SK-N-SH (cell line): ENCODE measurements at places on chromosomes 1 and 21.

- no peak for DNase-seq
These were observed 247.9 kb upstream of the CSF3R start for GRCh38 chr1:36730599-36730998.

- DNase-seq: no peak
These were observed 113.7 kb upstream of the WARS2 start for GRCh38 chr1:119254067-119254720.

DNA sequence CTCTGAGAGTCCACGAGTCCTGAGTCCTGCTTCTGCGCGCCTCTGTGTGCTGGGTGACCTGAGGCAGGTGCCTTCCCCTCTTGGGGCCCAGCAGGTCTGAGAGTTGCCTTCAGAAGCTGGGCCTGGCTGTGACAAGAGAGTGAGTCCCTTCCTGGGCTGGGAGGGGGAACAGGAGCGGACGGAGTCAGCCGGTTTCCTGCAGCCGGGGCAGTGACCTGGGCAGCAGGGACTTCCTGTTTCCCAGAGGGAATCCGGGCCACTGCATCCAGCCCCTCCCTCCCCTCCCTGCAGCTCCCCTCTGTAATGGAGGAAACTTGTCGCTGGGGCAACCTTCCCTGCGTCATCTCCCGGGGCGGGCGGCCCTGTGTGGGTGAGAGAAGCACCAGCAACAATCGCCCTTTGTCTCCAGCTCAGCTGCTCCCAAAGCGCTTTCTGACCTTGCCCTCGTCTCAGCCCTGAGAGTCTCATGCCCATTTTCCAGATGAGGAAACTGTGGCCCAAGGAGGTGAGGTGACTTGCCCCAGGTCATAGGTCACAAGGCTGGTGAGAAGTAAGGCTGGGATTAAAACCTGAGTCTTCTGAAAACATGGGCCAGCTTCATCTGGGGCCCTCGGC is 61.1 kb downstream of the SDC3 start:
- no peak for DNase-seq

GRCh38 chr1:17941431-17942189 is 166.0 kb upstream of the IGSF21 start:
- DNase-seq: no peak

DNA sequence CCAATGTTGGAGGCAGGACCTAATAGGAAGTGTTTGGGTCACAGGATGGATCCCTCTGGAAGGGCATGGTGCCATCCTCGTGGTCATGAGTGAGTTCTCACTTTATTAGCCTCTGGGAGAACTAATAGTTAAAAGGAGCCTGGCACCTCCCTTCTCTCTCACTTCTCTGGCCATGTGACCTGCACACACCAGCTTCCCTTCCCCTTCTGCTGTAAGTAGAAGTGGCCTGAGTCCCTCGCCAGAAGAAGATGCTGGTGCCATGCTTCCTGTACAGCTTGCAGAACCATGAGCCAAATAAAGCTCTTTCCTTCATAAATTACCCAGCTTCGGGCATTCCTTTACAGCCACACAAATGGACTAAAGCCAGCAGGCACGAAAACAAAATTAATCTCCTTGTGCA is 23.6 kb downstream of the ACOT7 start:
- no peak for DNase-seq

- DNase-seq: peak; percentile 38
These were observed 435 bp downstream of the ILF2 start for GRCh38 chr1:153670257-153670858.

DNA sequence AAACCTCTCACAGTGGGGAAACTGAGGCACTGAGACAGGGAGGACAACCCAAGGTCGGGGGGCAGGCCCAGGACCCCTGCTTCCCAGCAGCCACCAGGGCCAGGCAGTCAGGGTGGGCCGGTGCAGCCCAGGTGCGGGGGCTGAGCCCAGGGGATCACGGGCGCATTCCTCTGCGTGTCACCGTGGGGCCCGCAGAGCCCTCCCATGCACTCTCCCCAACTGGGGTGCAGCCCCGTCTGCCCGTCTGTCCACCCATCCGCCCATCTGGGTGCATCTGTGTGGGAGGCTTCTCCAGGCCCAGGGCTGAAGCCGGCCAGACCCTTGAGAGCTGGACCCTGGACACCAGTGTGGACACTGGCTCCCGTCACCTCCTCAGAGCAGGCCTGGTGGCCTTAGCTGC is 2.9 kb upstream of the PLCH2 start:
- DNase-seq: no peak

DNA sequence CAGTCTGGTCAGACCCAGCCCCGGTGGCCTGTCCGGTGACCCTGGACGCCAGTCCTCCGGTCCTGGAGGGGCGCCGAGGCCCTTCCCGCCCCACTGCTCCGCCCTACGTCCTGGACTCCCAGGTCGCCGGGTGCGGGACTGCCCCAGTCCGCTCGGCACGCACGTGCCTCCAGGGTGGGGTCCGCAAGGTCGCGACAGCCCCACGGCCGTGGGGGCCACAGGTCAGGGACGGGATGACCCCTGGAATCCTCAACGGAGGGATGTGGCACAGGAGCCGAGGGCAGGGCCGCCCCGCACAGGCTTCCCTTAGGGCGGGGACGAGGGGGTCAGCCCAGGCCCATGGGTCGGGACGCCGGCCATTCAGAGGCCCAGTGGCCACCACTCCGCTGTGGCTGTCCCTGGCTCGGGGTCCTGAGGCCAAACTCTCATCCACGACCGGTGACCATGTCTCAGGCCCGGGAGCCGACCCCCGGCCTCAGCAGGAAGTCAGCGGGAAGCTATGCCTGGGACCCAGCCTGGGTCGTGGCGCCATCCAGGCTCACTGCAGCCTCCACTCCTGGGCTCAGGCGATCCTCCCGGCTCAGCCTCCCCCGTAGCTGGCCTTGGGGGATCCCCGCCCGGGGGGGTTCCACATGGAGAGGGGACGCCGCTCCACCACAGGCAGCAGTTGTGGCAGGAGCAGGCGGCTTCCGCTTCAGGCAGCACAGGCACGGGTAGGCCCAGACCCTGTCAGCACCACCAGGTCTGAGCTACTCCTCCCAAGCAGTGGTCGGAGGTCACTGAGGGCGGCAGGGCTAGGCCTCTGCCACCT is 599 bp upstream of the TMEM240 start:
- no peak for DNase-seq

- DNase-seq: no peak
These were observed 800 bp upstream of the DNMT3L start for GRCh38 chr21:44262338-44263056.

- no peak for DNase-seq
These were observed 286.0 kb upstream of the DEPDC1 start for GRCh38 chr1:68782890-68783289.

DNA sequence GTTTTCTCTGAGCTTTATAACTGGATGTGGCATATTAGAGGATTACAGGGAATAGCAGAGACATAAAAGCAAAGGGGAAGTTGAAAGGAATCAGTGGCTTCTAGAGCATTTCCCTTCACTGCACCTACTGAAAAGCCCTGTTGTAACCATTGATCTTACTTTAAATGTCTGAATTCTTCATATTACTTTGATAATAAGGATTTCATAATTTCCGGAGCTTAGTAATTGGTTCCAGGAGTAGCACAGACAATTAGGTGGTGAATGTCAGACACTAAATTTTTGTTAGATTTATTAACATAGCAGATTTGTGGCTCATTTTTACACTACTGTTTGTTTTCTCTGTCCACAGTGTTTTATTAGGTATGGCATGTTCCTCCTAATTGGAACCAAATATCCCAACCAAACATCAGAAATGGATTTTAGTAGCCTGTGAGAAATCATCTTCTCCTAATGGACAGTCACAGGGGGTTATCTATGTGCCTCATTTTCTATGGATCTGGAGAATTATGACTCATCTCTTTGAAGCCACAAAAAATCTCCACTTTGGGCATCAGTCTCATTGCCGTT is 100.5 kb downstream of the GIPC2 start:
- DNase-seq: peak; percentile 16

- no peak for DNase-seq
These were observed 12.2 kb downstream of the CDC42BPA start for GRCh38 chr1:227305894-227306626.

GRCh38 chr21:16004086-16004485 is 274.3 kb downstream of the USP25 start:
- DNase-seq: no peak

DNA sequence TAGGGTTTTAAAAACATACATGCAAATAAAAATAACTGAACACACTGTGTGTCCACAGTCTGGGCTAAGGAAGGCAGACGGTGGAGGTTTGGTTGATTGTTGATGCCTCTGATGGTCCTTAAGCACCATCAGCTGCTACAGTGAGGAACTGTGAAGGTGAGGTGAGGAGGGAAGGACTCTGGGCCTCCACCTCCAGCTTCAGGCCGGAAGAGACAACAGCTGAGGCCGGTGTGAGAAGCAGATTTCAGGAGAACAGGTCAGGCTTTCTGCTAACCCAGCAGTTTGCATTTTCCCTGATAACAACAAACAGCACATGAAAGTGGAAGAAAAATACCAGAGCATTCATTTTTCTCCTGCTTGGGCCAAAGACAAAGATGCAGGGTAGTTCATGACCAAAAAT is 189.9 kb upstream of the AJAP1 start:
- DNase-seq: no peak

GRCh38 chr21:46425041-46425440 is 33.6 kb upstream of the DIP2A start:
- DNase-seq: no peak

GRCh38 chr1:246583056-246583440 is 16.8 kb downstream of the CNST start:
- DNase-seq: no peak

GRCh38 chr1:8063298-8064036 is 37.4 kb upstream of the ERRFI1 start:
- no peak for DNase-seq

DNA sequence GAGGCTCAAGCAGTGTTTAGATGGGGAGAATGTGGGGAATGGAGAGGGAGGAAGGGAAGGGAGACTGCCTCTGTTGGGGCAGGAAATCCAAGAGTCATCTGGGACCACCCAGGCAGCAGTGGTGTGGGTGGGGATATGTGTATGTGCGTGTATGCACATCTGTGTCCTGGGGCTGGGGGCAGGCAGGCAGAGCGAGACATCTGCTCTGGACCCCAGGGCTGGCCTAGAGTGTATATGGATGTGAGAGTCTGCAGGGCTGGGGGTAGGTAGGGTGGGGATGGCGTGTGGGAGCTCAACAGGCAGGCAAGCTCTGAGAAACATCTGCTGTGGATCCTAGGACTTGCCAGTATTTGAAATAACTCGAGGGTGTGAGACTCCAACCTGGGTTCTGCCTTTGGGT is 3.5 kb downstream of the PTCH2 start:
- no peak for DNase-seq

GRCh38 chr1:152626744-152627143 is 3.8 kb upstream of the LCE3A start:
- DNase-seq: no peak

DNA sequence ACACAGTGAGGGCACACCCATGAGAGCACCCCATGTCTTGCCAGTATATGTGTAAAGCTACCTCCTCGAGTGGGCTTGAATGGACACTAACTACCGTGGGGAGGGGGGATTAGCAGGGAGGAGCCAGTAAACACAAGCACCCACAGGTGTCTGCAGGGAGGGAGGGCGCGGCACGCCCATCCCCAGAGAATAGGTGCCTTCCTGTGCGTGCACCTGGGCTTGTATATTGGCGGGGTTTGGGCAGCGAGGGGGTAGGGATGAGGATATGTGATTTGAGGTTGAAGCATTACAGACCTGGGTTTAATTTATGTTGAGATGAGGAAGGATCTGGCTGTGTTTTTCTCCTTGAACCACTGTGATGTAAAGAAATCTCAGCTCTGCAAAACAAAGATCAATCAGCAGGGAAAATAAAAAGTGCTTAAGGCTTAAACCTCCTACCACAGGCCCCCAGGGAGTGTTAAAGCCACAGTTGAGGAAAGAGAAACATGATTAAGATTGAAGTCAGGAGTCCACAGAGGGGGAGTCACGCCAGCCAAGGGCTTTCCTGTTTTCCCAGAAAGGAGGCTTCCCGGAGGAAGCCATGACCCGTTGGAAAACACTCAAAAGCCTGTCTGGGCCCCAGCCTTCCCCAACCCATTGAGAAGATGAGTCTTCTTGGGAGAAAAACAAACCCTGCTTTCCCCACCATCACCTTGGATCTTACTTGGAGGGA is 80.0 kb downstream of the CAMK2N1 start:
- DNase-seq: no peak
